ENCODE measurements at places on chromosomes 1 and 21.

GRCh38 chr1:60895252-60895651 lies 187.1 kb upstream of the NFIA start:
- no peak for DNase-seq

DNA sequence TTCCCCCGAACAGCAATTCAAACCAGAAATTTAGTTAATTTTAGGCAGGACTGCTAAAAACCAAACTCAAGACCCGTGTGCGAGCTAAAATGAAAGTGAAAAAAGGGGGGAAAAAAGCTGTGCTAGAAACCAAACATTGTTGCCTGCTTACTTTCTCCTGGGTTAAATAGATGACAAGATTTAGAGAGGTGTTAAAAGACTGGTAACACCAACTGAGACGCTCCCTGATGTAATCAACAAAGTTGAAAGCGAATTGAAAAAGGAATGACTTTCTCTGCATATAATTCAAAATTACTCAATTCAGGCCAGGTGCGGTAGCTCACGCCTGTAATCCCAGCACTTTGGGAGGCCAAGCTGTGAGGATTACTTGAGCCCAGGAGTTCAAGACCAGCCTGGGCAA lies 6.8 kb downstream of the CDCA8 start:
- no peak for DNase-seq

GRCh38 chr1:52348704-52349300 lies 17.2 kb downstream of the CC2D1B start:
- DNase-seq = no peak

DNA sequence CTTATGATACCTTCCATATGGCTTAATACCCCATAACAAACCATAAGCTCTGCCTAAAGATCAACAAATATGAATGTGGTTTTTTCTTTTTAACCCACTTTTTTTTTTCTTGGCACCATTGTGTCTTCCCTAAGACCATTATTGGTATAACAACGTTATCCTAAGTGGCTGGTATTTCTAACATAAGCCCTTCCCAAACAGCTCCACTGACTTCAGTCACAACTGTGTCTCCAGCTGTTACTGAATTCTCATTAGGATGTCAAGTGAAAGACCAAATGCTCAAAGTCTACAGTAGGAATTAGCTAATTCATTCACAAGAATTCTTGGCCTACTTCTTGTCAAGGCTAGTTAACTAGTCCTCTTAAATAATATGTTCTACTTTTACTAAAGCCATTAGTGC lies 4.2 kb upstream of the RXRG start:
- no peak for DNase-seq

DNA sequence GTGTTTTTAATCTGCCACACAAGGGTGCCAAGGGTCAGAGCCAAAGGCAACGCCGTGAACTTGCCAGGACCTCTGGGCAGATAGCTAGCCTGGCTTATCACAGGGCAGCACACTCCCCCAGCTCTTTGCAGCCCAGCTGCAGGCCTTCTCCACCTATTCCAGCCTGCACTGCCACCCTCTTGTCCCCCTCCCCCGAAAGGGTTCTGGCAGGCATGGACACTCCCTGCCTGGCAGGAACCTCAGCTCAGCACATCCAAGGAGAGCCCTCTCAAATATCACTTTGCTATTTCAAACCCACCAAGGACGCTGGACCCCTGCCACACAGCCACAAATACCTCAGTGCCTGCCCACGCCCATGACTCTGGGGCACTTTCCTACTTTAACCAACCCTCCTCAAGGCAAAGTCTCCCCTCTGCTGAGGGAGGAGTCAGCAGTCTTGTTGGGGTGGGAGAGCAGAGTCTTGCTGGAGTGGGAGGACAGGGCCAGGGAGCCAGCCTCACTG lies 9.1 kb downstream of the SSBP3 start:
- DNase-seq = no peak

GRCh38 chr1:6180707-6181311 lies 688 bp upstream of the CHD5 start:
- no peak for DNase-seq

- no peak for DNase-seq
These were observed 90.0 kb downstream of the ASH1L start for GRCh38 chr1:155472491-155473083.

GRCh38 chr1:24502709-24503058 lies at the start of gene RCAN3:
Gene RCAN3, plus strand, starts transcription at chr1:24502836. Its CDS starts 11,537 bp downstream, at chr1:24514373.
- DNase-seq = peak; percentile 88

- DNase-seq = no peak
These were observed 420 bp upstream of the IFI16 start for GRCh38 chr1:159009287-159009686.

DNA sequence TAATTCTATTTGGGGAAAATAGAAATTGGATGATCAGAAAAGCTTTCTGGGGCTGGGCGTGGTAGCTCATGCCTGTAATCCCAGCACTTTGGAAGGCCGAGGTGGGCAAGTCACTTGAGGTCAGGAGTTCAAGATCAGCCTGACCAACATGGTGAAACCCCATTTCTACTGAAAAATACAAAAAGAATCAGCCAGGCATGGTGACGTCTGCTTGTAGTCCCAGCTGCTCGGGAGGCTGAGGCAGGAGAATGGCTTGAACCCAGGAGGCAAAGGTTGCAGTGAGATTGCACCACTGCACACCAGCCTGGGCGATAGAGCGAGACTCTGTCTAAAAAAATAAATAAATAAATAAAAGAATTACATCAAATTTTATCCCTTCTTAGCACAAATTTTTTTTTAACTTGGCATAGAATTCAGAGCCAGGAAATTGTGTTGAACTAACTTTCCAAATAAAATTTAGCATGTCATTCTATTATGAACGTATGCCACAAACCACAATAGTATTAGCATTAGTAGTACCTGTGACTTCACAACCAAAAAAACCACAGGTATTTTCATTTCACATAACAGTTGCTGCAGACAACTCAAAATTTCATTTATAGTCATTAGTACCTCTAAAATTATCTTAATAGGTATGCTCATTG lies 4.5 kb upstream of the ANKRD13C start:
- DNase-seq = no peak

GRCh38 chr1:163275222-163275621 lies 46.5 kb upstream of the NUF2 start:
- DNase-seq = no peak

GRCh38 chr1:52296345-52296744 lies 69.7 kb downstream of the CC2D1B start:
- DNase-seq = peak; percentile 38

DNA sequence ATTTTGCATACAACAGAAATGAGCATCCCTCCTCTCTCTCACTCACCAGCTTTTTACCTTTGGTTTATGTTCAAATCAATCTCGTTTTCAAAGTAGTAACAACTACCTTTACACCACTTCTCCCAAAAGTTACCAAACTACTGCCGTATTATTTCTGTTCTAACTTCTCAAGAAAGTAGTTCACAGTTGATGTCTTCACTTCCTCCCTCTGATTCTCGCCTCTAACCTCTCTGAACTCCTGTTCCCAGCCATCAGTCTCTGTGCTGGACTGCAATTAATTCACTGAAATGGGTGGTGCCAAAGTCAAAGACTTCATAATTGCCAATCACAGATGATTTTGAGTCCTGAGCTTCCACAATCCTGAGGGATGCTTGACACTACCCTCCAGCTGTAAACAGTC lies 54.0 kb downstream of the ZNF281 start:
- DNase-seq = no peak

GRCh38 chr21:45102391-45102932 lies 28.1 kb downstream of the ADARB1 start:
- no peak for DNase-seq

DNA sequence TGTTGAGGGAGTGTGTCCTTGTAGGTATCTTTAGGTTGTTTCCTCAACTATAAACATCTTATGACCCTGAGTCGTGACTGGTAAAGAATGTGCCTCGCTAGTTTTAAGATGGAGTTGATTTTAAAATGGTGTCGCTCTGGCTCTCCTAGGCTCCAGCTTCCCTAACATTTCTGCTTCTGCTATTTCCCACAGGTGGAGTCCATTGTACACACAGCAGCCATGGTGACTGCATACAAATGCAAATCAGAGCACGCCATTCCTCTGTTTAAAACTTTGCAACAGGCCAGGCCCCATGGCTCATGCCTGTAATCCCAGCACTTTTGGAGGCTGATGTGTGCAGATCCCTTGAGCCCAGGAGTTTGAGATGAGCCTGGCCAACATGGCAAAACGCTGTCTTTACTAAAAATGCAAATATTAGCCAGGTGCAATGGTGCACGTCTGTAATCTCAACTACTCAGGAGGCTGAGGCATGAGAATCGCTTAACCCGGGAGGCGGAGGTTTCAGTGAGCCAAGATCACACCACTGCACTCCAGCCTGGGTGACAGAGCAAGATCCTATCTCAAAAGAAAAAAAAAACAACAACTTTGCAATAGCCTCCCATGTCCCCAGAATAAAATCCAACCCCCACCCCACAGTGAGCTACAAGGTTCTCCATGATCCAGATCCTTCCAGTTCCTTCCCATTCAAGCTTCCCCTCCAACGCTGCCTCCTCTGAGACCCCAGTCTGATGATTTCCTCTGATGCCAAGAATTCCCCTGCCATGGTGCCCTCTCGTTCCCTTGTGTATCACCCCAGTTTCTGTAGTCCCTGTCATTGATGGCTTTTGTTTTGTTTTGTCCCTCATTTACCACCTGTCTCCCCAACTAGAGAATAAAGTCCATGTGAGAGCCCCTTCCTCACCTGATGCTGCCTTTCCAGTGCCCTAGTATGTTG lies 36.9 kb upstream of the KLHDC7A start:
- DNase-seq = no peak

GRCh38 chr1:179750630-179751029 lies 7.5 kb downstream of the FAM163A start:
- DNase-seq = no peak
